ENCODE measurements at places on chromosomes 13 and 19.

- DNase-seq, result no peak
Observed at GRCh38 chr13:31625115-31625514, 114.2 kb upstream of the RXFP2 start.

DNA sequence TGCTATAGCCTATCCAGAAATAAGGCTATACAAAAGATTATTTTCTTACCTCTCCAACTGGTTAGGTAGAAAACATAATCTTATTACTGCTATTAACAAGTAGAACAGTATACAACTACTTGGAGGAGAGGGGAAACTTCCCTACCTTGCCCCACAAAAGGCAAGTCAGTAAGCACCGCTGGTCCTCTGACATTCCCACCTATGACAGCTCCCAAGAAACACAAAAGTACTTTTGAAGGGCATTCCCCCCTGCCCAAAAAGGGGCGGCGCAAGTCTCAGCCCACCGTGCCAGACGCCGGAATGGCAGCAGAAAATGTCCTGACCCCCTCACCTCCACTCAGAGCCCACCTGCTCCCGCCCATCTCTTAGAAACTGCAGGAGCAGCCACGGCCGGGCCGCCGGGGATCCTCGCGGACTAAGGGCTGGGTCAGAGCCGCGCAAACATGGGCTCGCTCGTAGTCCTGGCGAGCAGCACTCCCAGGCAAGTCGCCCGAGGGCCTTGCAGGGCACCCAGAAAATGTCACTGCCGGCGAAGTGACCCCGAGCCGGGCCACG lies 437 bp downstream of the SUCLA2 start:
- DNase-seq, result peak; percentile 9

- DNase-seq, result no peak
Observed at GRCh38 chr19:56613639-56614038, 18.5 kb downstream of the ZNF71 start.

GRCh38 chr13:99044764-99045163 lies 66.9 kb upstream of the DOCK9 start:
- no peak for DNase-seq

DNA sequence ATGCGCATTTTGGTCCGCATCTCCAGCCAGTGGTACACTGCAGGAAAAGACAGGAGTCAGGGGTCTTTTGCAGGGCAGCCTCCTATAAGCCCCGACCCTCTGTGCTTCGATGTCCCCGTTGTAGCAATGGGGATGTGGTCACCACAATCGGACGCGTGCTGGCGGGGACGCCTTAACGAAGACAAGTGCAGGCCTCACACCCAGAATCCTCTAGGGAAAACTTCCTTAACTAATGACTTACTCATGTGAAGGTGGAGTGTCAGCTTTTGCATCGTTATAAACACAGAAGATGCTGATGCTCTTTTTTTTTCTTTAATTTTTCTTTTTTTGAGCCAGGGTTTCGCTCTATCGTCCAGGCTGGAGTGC lies 22.1 kb downstream of the VASP start:
- DNase-seq, result no peak

DNA sequence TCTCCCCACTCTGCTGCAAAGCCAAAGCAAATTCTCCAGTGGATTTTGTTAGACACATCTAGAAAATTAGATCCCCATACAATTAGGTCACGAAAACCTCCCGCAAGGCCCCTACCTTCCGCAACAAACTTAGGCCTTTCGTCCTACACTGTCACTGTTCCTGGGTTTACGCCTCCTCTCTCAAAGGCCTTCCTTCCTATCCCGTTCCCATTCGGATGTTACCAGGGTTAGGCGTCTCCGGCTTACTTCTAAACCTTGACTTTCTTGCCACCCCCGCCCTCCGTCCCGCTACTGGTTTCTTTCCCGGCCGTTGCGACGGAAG lies 754 bp downstream of the RNF6 start:
- no peak for DNase-seq

GRCh38 chr19:743168-743687 lies 7.7 kb upstream of the MISP start:
- no peak for DNase-seq

GRCh38 chr13:110271313-110271712 lies 35.6 kb downstream of the COL4A1 start:
- DNase-seq, result no peak

DNA sequence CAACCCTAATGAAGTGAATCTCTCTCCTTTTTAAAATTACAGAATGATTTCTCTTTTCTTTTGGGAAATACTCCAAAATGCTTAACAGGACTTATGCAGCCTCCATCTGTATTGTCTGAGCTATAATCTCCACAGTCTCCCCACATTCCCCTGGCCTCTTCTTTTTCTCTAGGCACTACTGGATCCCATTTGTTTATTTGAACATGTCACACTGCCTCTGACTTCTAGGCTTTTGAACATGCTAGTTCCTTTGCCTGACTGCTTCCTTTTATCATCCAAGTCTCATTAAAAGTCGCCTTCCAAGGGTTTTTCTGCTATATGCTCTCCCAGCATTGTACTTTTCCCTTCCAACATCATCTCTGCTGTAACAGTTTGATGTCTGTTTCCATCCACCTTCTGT lies 548.7 kb downstream of the PCDH9 start:
- DNase-seq, result no peak

DNA sequence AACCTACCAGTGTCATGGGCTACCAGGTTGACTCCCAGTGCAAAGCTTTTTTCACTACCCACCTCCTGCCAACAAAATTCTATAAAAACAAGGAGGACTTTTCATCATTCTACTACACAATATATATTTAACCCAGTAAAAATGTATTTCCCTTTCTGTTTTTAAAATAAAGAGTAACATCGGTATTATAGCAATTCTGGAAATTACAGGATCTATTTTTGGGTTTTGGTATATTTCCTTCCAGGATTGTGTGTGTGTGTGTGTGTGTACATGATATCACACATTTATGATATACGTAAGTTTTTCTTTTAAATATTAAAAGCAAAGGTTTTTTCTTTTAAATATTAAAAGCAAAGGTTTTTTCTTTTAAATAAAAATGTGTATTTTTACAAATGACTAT lies 6.0 kb upstream of the UBL3 start:
- no peak for DNase-seq

DNA sequence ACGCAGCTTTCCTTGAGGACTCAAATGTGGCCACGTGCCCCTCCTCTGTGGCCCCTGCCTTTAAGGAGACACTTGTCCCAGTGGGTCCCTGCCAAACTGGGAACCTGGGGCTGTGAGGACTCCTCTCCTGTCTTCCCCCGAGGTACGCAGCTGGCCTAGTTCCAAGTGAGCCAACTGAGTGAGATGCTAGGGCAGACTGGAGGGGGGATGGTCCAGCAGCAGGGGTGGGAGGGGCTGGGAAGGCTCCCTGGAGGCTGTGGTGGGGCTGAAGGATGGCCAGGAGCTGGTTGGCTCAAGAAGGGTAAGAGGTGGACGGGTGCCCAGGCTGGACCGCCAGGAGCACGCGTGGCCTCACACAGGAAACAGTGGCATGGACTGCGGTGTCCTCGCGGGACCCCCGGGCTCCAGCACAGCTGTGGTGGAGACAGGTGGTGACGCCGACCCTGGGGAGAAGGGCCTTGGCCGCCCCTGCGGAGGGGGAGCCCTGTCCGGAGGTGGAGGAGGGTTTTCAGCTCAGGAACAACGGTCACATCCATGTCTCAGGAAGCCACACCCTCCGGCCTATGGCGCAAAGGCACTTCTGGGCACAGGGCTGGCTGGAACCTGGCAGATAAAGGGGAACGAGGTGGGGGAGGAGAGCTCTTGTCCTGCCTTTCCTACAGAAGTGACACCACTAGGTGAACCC lies 45.8 kb downstream of the MLLT1 start:
- no peak for DNase-seq

GRCh38 chr19:40489882-40490230 lies 23.1 kb downstream of the SPTBN4 start:
- no peak for DNase-seq

DNA sequence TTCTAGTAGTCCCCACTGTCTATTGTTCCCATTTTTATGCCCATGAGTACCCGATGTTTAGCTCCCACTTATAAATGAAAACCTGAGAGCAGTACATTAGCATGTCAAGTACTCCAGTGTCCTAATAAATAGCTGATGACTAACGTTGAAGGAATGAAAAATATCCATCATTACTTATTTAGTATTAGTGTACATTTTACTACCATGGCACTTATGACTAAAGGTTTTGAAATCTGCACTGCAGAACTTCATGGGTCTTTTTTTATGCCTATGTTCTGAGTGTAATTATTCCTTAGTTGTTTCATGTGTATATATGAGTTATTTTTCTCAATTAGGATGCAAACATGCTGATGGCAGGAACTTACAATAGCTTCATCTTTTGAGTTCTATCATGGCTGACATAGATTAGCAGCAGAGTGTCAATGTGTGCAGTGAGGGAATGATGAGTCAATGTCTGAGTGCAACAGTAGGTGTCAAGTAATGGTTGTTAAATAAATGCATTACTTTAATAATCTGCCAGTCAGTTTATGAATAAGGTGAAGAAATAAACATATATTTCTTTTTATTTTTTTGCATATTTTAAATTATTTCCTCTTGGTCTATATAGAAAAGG lies 188.4 kb downstream of the ITGBL1 start:
- no peak for DNase-seq

- DNase-seq, result no peak
Observed at GRCh38 chr19:38557205-38557799, 60.5 kb downstream of the MAP4K1 start.

- DNase-seq, result no peak
Observed at GRCh38 chr19:33722456-33723239, 74.0 kb upstream of the KCTD15 start.

- DNase-seq, result no peak
Observed at GRCh38 chr19:29662604-29663404, 2.5 kb upstream of the PLEKHF1 start.

DNA sequence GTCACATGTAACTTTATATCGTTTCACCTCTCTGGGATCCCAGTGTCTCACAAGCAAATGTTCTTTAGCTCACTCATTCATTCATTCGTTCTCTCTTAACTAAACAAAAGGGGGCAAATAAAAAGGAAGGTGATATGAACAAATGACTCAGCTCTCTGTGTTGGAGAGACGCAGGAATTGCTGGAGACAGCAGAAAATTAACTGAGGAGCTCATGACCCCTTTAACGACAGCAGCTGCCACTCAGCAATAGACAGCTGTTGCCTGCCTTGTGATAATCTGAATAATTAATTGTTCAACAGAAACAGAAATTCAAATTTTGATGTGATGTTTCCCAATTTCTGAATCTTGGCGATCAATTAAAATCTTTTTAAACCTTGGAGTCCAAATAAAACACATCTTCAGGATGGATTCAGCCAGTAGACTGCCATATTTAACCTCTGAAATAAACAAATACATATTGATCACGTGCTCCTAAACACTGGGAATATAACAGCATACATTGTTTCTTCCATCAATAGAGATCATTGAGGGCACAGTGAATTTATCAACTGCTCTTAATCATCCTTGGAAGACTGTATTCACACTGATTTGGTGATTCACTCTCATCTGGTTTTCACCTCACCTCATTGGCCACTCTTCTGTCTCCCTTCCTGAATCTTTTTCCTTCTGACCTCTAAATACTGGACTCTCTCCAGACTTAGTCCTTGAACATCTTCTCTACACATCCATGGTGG lies 63.3 kb downstream of the MBNL2 start:
- DNase-seq, result no peak

DNA sequence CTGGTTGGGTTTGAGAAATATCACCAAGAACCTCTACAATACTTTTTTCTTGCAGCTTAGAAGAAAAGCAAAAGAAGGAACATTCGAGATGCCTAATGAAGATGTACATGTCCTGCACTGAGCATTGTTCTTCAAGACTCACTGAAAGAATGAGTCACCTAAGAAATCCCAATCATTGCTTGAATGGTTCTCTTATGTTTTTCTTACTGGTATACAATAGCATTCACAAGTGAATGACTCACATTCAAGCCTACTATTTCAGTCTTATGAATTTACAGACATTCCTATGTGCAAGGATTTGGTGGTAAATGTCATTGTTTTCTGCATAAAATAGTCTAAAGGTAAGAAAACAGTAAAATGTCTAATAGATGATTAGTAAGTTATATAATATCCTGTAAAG lies 594.6 kb downstream of the PCDH9 start:
- DNase-seq, result no peak

DNA sequence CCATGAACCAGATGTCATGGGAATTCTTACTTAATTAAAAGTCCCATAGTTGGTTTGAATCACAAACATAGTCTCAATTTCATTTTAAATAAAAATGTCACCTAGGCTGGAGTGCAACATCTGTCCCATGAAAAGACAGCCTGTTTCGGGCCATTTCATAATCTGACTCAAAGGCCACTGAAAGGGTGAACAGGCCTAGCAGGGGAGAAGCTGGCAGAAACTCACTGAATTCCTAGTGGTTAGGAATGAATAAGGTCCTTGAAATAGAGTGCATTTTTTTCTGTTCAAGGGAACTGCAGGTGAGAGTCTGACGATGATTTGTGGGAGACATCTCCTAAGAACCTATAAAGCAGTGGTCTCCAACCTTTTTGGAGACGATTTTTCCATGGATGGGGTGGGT lies 44.0 kb upstream of the PCCA start:
- no peak for DNase-seq

GRCh38 chr13:110358381-110358780 lies 51.3 kb downstream of the COL4A2 start:
- peak; percentile 3 for DNase-seq

DNA sequence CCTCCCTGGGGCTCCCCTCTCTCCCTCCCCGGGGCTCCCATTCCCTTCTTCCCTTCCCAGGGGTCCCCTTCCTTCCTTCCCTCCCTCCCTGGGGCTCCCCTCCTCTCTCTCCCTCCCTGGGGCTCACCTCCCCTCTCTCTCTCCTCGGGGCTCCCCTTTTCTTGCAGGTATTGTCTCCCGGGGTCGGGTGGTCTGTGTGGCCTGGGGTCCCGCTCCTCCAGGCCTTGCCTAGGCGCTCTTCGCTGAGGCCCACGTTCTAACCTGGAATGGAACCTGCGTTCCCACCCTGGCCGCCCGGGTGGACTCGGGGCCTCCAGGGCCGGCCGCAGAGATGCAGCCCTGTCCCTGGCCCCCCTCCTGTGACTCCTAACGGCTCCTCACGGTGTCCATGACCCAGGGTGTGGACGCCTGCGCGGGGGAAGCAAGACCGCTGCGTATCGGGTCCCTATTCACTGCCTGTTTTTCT lies 940 bp upstream of the DCUN1D2 start:
- DNase-seq, result peak; percentile 69

GRCh38 chr19:53308339-53308811 lies 25.2 kb upstream of the ZNF845 start:
- peak; percentile 79 for DNase-seq

DNA sequence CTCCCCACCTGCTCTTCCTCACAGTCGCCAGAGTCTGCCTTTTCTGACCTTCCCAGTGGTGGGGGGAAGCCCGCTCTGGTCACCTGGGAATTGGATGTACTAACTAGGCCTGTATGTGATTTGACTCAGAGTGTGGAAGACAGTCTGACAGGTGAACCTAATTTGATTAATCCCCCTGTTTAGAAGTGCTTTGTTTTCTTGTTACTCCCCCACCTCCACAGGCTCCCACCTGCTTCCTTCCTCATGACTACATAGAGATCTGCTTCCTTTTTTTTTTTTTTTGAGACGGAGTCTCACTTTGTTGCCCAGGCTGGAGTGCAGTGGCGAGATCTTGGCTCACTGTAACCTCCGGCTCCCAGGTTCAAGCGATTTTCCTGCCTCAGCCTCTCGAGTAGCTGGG lies 44.0 kb downstream of the COG3 start:
- DNase-seq, result no peak

All from WERI-Rb-1 (cell line).